ENCODE measurements at places on chromosomes 3 and 15.
A peak's percentile ranks its signal among the peaks of the same experiment; 100 is the strongest.

DNA sequence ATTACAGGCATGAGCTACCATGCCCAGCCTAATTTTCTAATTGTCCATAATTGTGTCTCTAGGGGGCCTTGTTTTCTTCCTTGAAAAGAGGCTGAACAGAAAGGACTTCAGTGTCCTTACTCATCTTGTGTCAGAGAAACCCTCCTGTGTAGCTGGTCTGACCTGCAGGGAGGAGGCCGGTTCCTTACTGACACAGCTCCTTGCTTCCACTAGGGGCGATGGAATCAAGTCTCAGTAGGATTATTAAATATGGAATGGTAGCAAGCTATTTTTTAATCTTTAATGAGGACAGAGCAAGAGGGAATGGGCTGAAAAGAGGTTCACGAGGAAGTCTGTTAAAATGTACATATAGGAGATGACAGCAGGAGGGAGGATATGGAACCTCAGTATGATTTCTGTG lies 8.6 kb downstream of the LPCAT4 start:
- no peak for DNase-seq

DNA sequence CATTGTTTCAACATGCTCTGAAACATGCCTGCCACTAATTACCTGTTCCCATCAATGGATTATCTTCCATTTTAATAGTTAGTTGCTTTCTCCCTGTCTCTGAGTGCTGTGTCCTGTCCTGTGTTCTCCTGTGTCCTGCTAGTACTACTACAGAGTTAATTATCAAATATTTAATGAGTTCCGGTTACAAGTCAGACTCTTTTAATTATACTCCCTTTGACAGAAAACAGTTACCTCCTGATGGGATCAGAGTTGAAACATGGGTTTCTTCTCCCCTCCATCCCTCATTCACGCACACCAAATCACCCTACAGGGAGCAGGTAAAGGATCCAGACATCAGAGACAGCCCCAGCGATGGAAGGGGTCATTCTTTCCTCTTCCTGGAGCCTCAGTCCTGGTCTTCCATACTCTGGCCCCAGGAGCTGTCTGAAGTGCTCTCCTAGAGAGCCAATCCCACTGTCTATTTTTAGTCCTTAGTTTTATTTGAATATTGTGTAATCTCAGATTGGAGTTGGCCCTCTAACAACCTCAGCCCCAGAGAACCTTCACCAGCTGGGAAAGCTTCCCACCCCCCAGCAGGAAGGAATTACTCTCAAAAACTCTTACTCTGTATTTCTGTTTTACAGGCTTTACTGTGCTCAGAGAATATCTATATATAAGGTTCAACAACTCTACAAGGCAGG lies 137.0 kb upstream of the C2CD4B start:
- DNase-seq = no peak

- DNase-seq = no peak
These were observed 69.0 kb upstream of the LPP start for GRCh38 chr3:188084752-188085583.

DNA sequence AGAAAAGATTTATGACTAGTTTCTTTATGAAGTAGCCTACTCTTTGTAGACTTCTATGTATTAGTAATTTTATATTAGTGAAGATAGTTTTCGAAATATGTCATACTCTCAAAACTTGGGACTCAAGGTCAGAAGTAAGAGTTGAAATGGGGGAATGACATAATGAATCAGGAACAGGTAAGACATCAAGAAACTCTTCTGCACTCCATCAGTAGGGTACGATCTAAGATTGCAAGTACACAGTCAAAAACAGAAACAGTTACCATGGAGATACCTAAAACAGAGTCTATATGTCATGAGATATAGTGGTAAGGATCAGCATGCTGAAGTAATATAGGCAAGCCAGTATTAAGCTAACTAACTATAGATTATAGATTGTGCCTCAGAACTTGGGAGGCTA lies 187.0 kb upstream of the MLF1 start:
- DNase-seq = no peak

DNA sequence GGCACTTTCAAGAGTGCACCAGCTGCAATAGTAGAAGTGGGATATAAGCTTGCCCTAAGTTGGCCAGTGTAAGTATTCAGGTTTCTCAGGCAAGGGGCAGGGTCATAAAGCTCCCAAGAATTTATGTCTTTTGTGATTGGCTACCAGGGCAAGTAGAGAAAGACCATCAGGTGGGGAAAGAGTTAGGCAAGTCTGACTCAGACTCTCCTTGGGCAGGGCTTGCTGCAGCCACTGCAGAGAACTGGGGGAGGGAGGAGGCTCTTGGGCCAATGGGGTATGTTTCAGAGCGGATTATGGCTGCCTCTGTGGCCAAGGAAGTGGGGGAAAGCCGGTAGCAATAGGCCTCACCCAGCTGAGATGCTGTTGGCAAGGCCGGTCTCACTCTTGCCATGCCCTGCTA lies 44.6 kb upstream of the SLC25A36 start:
- no peak for DNase-seq

- DNase-seq = no peak
These were observed 318.7 kb upstream of the LMCD1 start for GRCh38 chr3:8182904-8183303.

- no peak for DNase-seq
These were observed 14.7 kb downstream of the MAP2K1 start for GRCh38 chr15:66401130-66402021.

DNA sequence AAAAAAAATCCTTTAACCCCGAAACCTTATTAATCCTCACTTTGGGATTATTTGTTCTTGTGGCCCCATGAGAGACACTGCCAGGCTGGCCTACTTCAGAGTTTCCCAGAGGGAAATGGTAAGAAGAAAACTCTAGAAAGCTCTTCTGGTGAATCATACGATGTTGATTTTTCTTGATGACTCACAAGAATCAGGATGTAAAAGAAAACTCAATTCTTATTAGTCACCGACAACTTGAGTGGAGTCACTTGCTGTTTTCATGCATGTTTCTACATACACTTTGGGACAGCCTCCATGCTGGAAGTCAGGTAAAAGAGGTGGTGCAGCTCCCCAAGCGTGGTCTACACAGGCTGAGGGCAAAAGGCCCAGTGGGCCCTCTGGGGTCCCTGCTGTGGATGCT lies 42.8 kb downstream of the MYO5C start:
- DNase-seq = no peak

DNA sequence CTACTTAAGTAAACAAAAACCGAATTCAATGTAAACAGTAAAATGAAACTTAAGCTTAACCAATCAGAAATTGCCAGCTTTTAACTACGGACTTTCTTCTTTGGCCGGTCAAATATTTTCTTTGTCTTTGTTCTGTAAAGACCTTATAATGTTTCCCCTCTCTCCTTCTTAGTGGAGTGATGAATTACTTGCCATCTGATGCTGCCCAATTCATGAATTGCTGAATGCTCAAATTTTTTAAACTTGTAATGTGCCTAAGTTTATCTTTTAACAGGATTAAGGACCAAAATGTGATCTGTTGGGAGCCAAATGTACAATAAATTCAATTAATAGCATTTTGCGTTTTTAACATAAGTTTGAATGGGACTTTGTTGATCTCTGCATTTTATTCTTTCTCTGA lies 345.8 kb upstream of the CBLB start:
- no peak for DNase-seq

DNA sequence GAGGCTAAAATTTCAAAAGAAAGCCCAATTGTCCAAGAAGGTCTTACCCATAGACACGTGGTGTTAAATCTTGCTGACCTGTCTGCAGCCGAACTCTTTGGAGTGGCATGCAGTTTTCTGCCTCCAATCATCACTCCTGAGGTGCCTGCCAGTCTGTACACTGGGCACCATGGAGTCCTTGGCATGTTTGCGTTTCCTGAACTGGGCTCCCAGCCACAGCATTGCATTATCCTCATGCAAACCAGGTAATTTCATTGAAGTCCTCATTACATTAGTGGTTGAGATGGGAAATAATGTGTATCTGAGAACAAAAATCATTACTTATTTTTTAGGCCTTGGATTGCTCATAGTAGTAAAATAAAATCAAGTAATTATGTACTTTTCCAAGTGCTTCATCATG lies 152.3 kb downstream of the AKAP13 start:
- DNase-seq = peak; percentile 72

DNA sequence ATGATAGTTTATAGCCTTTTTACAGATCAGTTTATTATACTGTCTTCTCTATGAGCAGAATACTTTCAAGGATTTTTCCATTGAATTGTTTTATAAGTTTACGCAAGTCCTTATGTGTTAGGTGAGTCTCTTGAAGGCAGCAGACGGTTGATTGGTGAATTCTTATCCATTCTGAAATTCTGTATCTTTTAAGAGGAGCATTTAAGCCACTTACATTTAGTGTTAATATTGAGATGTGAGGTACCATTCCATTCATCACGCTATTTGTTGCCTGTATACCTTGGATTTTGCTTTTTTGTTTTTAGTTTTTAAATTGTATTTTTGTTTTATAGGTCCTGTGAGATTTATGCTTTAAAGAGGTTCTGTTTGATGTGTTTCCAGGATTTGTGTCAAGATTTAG lies 32.5 kb upstream of the VEPH1 start:
- no peak for DNase-seq

- DNase-seq = no peak
These were observed 11.1 kb downstream of the GP5 start for GRCh38 chr3:194387926-194388418.

GRCh38 chr3:23671851-23672589 lies 133.7 kb upstream of the UBE2E1 start:
- DNase-seq = no peak

DNA sequence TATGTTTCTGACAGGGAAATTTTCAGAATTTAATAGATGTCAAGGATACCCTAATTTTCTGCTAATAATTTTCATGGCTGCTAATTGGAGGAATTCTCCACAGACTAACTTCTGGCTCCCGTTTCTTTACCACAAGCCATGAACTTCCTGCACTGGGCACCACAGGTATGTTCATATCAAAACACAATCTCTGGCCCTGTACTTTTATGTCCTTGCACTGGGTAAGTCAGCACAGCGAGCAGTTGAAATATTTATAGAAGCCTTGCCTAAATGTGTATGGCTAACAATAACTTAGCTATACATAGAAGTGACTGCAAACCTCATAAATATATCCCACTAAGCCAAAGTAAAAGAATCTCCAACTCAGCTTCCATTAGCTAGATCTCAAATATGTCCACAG lies 246.9 kb downstream of the ZIC1 start:
- no peak for DNase-seq

- DNase-seq = no peak
These were observed 370.1 kb upstream of the ONECUT1 start for GRCh38 chr15:53160092-53160704.

DNA sequence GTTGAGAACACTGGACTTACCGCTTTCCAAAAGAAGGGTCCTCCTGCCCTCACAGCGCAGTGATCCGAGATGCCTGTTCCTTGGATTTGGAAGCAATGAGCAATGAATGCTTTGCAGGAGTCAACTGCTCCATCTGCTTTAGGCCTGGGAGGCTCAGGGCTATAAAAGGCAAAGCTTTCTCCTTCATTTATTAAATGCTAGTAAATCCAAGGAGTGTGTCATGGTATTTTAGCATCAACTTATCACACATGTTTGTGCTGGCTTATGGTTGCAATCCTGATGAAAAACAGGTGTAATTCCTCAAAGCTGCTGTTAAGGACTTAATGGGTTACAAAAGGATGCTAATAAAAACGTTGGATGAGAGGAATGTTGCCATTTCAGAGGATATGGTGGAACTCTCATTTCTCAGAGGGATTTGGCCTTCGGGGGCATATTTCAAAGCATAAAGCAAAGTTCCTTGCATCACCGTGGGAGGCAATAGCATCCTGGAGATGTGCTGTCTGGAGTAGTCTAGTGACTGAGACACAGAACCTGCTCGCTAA lies 158.5 kb upstream of the TPM1 start:
- no peak for DNase-seq
